Left hindlimb (tissue), 1 donor: ENCODE measurements at places on chromosomes 13 and 19.

DNA sequence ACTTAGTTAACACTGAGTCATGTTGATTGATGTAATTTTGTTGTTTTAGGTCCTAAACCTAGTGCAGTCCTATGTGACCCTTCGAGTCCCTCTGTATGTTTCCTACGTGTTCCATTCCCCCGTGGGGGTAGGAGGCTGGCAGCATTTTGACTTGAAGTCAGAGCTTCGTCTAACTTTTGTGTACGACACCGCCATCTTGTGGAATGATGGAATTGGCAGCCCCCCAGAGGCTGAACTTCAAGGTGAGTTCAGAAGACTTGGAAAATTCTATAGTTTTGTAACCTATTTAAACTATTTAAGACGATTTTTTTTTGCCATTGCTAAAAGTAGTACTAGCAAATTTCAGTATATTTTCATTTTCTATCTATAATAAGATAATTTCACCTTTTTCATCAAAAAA is 117.9 kb downstream of the STOML3 start:
- no peak for DNase-seq

DNA sequence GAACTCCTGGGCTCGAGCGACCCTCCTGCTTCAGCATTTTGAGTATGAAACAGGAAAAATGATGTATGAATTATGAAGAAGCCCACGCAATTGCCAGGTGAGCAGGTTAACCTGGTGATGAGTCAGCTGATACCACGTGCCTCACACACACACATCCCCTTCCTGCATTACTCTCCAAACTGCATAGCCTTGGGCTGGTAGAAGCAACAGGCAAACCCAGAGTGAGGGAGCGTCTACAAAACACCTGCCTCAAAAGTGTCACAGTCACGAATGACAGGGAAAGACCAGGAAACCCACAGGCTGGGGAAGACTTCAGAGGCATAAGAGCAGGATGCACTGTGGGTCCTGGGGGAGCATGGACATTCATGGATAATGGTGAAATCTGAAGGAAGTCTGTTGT is 192.8 kb upstream of the IRS2 start:
- no peak for DNase-seq

DNA sequence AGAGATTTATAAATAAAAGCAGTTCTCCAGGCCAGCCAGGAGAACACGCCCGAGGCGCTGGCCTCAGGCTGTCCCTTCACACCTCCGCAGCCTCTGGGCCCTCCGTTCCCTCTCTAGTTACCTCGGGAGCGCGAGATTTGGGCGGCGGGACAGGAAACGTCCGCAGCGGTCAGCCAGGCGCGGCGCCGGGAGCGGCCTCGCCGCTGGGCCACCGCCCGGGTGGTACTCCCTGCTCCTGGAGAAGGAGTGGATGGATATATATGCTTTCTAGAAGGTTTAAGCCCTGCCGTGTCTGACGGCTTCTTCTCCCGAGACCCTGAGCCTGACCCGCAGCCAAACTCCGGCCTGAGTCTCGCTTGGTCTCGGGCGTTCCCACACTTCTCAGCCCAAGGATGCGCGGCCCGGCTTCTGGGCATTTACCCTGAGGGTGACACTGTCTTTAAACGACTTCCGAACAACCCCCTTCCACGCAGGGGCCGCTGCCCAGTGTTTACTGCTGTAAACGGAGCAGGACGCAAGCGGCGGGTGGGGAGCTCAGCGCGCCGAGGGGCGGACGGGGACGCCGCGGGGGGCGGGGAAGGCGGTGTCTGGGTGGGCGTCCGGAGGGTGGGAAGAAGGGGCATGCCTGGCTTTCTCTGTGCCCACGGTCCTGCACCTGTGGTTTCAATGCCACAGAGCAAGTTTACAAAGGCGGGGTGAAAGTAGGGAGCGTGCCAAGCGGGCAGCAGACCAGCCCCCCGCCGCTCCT is 2.0 kb upstream of the ZIC2 start:
- peak; percentile 40 for DNase-seq

DNA sequence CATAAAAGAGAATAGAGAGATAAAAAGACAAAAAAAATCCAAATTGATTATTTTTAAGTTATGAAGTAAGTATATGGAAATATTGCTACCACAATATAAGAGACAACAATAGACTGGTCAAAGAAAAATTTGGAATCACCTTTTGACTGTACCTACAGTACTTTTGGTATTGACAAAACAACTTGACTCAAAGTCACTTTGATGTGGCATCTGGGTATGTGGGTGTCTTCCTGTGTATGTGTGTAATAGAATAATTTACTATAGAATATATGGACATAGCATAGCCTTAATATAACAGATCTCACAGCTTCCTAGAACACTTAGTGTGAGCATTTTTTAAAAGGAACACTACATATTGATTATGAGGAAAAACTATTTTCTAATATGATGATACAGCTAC is 1016.2 kb upstream of the PCDH20 start:
- no peak for DNase-seq

DNA sequence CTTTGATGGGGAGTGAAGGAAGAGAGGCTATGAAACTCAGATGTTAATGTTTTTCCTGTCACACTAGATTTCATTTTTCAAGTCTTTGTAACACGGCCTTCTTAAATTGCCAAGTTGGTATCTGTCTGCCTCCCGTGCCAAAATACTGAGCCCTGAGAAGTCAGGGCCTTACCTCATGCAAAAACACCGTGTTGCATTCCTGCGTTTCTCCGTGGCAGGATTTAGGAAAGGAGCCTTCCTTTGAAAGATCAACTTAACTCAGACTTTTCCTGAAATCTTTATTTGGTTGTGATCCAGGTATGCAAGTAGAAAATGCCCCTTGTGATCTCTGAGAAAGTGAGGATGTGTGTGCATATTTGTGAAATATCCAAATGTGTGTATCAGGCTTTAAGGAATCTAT is 1291.0 kb upstream of the SLC10A2 start:
- no peak for DNase-seq

GRCh38 chr19:16586991-16587832 is 15.0 kb upstream of the SLC35E1 start:
- no peak for DNase-seq

GRCh38 chr19:36079389-36079945 is 24.8 kb downstream of the WDR62 start:
- no peak for DNase-seq

DNA sequence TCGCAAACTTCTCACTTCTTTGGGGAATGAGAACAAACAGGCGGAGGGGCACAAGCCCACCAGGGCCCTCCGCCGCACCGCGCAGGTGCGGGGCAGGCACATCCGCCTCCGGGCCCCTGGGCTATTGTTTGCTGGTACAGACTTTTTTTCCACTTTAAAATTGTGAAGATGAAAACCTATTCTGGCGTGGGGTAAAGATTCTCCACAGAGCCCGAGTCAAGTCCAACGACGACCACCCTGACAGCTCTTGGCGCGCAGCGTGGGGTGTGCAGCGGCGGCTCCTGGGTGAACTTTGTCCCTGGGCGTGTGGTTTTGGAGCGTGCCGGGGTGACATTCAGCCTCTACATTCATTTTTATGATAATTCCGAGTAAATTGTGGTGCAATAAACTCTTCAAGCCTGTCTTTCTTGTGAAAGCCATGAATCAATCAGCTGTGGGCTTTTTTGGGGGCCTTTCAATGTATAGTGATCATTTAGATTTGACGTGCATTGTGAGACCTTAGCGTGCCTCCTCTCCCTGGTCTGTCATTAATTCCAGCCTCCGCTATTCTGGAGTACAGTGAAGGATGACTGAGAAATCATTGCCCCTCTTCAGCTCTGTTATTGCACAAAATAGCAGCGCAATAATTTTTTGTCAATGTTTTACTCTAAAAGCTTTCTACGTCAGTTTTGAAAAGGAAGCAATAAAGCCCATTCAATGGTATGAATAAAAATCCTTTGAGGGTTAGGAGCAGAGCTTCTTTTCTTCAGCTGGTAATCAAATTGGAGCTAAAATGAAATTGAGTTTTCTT is 90.0 kb downstream of the TEX29 start:
- DNase-seq = no peak

DNA sequence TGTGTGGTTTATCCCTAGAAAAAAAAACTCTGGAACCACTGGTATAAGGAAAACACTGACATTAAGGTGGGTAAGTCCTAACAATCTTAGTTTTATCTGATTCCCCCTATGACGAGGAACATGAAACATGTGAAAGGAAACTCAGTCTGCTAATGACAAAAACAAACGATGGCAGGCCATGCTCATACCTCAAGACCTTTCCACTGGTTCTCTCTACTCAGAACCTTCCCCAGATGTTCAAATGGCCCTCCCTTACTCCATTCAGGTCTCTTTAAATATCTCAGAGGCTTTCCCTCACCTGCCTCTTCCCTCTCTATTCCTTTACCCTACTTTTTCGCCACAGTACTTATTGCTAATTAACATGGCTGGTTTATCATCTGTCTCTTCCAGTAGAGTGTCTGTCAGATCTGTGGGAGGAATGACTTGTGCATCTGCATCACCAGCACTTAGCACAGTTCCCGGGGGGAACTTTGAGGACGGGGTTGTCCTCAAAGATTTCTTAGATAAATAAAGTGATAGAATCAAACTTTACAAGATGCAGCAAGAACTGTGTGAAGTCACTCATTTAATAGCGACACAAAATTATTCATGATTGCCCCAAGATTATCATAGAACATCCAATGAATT is 1.5 kb downstream of the TUBGCP3 start:
- DNase-seq = no peak

- no peak for DNase-seq
Observed at GRCh38 chr19:10544242-10544752, 593 bp downstream of the ATG4D start.

DNA sequence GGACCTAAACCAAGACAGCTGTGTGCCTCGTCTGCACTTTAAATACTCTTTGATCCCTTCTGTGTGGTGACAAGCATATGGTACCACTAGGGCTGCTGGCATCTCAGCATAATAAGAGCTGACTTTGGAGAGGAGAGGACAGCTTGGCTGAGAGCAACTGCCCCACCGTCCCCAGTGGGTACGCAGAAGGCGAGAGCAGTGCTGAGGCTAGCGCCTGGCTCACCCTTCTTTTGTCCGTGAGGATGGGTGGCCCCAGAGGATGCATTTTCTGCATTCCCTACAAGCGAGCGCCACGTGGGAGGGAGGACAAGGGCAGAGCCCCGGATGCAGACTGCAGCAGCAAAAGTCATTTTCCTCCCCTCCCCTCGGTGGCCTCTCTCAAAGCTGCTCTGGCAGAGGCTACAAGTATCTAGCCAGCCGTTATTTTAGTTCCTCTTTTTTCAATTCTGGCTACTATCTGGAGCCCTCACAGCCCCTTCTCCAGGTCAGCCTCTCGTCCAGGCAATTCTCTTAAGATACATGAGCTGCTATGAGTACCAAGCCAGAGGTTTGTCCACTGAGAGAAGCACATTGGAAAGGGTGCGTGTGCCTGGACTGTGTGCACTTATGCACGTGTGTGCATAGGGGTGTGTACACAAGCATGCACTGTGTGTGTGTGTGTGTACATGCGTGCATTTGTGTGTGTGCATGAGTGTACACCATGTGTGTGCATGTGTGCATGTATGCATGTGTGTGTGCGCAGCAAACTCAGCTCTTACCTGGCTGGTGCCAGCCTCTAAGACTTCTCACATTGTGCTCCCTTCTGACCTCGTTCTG is 51.3 kb downstream of the RAB20 start:
- no peak for DNase-seq

DNA sequence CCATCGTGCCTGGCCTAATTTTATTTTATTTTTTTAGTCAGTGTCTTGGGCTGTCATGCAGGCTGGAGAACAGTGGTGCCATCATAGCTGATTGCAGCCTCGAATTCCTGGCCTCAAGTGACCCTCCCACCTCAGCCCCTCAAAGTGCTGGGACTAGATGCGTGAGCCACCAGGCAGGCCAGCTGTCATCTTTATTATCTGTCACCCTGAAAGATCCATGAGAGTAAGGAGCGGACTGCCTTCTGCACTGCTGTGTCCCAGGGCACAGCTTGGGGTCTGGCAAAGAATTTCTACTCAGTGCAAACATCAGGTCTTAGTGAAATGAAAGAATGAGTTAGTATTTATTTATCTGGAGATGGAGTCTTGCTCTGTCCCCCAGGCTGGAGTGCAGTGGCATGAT is 9.5 kb upstream of the TLE5 start:
- DNase-seq = peak; percentile 21

DNA sequence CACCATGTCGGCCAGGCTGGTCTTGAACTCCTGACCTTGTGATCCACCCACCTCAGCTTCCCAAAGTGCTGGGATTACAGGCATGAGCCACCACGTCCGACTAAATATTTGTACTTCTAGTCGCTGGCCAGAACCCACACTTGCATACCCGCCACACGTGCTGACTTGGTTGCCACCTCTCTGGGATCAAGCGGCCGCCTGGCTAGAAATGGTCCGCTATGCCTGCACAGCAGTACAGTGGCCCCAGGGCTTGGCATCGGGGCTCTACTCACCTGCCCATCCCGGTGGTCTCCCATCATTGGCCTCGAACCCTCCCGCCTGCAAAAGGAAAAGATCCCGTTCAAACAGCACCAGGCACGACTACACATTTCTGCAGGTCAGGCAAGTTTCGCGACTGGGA is 23.7 kb upstream of the TINCR start:
- no peak for DNase-seq

GRCh38 chr19:38557205-38557799 is 60.5 kb downstream of the MAP4K1 start:
- no peak for DNase-seq

DNA sequence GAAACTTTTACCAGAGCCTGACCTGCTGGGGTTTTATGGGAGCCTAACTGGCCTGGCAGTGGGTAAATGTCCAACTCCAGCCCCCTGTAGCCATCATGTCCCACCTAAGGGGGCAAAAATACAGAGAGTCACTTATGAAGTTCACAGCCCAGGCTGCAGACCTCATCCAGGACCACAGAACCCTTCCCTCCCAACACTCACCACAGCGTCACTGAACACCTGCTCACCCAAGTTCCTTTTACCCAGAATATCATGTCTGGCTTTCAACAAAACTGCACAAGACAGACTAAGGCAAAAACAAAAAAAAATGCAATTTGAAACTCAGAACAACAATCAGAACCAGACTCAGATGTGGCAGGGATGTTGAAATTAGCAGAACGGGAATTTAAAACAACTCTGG is 6.4 kb downstream of the CEACAM3 start:
- no peak for DNase-seq

DNA sequence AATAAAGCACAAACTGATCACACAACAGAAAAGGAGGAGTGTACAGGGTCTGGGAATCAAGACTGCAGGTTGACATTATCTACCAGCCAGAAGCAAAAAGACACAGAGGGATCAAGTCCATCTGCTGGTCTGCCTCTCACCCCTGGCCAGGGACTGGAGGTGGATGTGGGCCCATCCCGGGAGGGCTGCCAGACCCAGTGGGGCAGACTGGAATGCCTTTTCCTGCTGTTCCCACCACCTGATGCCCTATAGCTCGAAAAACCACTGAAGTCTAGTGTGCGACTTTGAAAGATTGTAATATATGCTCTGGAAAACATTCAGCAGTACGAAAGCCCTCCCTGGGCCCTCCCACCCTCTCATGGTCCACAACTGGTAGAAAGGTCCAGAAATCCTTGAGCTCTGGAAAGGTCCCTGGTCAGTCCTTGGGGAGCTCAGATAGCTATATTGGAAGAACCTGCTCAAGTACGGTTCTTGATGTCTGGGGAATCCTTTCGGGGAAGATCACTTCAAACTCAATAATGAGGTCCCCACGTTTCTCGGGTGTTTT is 2.6 kb downstream of the DNAJB1 start:
- no peak for DNase-seq
